ENCODE measurements at places on chromosomes 1 and 21.

GRCh38 chr1:233368106-233368788 is 40.7 kb downstream of the MAP3K21 start:
- DNase-seq = peak; percentile 23

GRCh38 chr1:11488966-11489625 is 10.1 kb downstream of the DISP3 start:
- no peak for DNase-seq

- peak; percentile 87 for DNase-seq
Observed at GRCh38 chr1:39047374-39048229, 21.5 kb downstream of the NDUFS5 start.

DNA sequence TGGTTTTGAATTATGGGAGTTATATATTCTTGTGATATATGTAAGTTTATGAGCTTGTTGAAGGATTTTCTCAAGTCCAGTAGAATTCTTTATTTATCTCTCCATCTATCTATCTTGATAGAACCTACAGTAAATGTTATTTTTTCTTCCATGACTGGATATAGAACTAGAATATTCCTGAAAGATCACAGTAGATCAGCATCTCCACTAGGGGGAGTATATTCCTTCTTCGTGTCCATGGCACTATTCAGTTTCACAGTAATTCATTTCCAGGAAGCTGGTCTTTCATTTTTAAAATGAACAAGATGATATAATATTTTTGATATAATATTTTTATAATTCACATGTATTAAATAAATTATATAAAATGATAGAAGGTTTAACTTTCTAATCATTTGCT is 18.8 kb downstream of the TMPRSS15 start:
- no peak for DNase-seq

DNA sequence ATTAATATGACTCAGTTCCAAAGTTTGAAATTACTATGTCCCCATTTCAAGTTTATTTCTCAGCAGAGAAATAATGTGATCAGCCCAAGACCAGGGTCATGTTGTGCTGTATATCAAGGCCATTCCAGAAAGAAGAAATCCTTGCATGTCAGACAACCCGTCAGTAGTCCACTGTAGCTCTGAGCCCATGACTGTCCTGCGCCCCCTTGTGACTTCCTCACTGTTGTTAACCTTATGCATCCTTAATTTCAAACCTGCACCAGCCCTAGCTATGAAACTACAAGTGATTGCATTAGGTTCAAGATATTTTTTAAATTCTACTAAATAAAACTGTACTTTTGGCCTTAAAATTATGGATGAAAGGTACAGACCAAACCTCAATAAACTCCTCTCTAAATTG is 133.0 kb downstream of the LRRC7 start:
- DNase-seq = peak; percentile 9

GRCh38 chr1:2177946-2178538 is 16.5 kb downstream of the FAAP20 start:
- DNase-seq = no peak

- no peak for DNase-seq
Observed at GRCh38 chr1:200901350-200901749, 6.7 kb downstream of the INAVA start.

- DNase-seq = peak; percentile 21
Observed at GRCh38 chr1:203144661-203145060, 17.1 kb downstream of the ADORA1 start.

GRCh38 chr1:210400043-210400840 is 71.5 kb downstream of the HHAT start:
- DNase-seq = peak; percentile 73

DNA sequence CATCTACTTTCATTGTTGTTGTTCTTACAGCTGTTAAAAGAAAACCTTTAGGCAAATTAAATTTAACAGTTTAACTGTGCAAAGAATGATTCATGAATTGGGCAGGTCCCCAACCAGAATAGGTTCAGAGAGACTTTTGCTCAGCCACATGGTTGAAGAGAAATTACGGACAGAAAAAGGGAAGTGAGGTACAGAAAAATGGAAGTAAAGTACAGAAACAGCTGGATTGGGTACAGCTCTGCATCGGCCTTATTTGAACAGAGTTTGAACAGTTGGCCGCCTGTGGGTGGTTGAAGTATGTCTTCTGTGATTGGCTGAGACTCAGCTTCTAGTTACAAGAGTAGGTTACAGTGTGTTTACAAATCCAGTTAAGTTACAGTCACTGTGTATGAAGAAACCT is 210.1 kb downstream of the FGGY start:
- DNase-seq = peak; percentile 80

- no peak for DNase-seq
Observed at GRCh38 chr1:116579259-116579875, 8.5 kb upstream of the CD58 start.

GRCh38 chr21:39576518-39577128 is 36.1 kb upstream of the B3GALT5 start:
- no peak for DNase-seq

DNA sequence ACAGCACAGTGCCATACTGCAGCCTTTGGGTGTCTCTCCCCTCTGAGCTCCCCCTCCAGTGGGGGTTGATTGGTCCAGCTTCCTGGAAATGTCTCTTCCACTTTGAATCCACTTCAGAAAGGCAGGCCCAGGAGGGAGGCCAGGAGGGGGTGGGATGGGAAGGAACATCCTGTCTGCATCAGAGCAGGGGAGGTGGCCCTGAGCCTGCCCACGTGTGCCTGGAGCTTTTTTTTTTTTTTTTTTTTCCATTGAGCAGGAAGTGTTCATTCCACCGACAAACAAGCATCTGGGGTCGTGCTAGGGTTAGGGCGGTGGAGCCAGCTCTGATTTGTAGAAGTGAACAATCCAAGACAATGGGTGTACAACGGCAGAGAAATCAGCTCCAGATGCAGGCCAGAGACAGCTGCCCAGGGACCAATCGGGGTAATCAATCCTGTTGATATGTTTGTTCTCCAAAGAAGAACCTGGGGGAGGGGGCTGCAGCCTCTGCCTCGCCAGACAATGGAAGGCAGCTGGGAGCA is 93.3 kb downstream of the SSBP3 start:
- peak; percentile 82 for DNase-seq

- DNase-seq = no peak
Observed at GRCh38 chr1:119655154-119655553, 7.1 kb upstream of the ZNF697 start.

- DNase-seq = no peak
Observed at GRCh38 chr1:108533351-108534083, 26.4 kb upstream of the EEIG2 start.

GRCh38 chr1:229344139-229344538 is 1.3 kb upstream of the CCSAP start:
- no peak for DNase-seq

DNA sequence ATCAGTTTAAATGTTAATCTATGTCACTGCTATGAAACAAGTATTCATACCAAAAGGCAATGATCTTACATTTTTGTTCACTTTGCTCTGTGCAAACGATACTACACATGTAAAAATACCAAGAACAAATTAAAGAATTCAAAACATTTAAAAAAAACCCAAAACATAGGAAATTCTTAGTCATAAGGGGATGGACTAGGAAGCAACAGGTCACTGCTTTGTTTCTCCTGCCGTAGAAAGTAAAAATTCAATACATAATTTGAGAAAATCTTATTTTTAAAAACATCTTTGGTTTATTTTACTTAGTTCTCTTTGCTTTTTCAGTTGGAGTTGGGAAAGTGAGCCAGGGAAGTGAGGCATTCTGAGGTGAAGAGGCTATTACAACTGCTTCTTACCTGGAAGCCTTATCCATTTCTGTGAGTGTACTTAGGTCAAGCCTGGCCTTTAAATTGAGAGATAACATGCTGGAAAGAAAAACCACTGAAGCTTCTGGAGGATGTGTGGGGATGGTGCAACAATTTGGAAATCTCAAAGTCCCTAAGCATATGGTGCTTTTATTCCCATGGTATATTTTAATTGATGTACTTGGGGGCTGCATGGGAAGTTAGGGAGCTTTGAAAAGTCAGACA is 183.5 kb downstream of the CDC42BPA start:
- DNase-seq = no peak

DNA sequence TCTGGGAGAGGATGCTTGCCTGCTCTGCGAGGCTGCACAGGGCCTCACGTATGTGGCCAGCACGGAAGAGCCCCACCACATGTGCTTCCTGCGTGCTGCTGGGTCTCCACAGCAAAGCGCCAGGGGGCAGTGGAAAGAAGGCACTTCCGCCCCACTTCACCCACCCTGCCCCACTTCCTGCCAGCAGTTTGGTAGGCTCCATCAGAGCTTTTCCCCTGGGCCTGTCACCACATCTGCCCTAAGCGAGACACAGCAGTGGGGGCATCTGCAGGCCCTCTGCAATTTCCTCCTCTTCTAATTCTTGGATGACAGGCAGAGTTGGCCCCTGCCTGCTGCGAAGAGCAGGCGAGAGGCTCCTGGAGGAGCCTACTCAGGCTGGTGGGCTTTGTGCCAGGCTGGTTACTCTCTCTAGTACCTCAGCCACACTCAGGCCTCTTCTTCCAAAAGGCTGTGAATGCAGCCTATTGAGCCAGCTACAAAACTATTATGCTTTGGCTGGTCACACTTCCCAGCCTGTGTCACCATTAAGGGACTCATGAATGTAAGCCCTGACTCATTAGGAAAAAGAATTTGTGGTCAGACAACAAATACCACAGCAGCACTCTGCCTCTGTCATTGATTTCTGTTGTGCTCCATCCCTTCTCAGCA is 25.0 kb downstream of the CD244 start:
- DNase-seq = peak; percentile 33

GRCh38 chr1:81471255-81471654 is 329.5 kb upstream of the ADGRL2 start:
- no peak for DNase-seq

GRCh38 chr21:40333731-40334130 is 466.5 kb downstream of the PCP4 start:
- no peak for DNase-seq

DNA sequence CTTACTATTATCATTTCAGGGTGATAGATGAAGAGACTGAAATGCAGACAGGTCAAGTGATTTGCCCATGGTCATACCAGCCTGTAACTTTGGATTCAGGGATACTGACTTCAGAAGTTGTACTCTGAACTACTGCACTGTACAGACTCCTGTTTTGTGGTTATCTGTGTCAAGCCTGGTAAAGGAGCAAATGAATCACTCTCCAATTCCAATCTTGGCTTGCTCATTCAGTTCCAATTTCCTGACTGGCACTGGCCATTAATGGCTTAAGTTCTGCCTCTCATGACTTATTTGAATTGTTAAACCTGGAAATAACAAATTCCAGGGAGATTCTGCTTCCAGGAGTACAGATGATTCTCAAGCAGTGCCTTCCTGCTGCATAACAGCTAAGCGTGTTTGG is 45.4 kb upstream of the PLD5 start:
- no peak for DNase-seq

DNA sequence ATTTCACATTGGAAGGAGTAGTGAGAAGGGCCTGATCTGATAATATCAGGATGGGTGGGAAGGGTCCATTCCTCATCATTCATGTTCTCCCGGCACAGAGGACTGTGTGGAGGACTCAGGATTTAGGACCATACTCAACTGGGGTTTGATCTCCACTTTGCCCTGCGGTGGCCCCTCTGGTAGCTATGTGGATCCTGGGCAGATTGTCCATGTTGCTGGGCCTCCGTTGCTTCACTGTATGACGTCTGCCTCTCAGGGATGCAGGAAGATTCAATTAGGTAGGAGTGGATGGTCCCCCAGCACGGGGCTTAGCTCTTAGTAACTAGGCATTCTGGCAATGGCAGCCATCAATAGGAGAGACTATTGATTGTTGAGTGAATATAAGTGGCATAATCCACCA is 2.3 kb downstream of the ETS2 start:
- no peak for DNase-seq

DNA sequence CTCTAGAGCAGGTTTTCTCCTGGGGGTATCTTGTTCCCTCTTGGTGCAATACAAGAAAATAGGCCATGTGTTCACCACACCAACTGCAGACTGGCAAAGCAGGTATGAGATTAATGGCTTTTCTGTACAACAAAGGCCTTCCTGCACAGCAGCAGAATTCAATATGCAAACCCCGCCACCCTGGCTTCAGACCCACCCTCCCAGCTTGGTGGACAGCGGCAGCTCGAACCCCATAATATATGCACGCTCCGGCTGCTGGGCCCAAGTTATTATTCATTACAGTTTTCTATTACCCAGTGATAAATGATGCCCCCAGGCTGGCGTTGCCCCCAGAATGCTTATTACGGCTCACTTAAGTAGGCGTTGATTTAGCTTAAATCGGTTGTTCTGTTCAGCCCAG is 144.2 kb downstream of the RRAGC start:
- DNase-seq = no peak

- DNase-seq = no peak
Observed at GRCh38 chr1:214141486-214141885, 139.5 kb upstream of the SMYD2 start.

DNA sequence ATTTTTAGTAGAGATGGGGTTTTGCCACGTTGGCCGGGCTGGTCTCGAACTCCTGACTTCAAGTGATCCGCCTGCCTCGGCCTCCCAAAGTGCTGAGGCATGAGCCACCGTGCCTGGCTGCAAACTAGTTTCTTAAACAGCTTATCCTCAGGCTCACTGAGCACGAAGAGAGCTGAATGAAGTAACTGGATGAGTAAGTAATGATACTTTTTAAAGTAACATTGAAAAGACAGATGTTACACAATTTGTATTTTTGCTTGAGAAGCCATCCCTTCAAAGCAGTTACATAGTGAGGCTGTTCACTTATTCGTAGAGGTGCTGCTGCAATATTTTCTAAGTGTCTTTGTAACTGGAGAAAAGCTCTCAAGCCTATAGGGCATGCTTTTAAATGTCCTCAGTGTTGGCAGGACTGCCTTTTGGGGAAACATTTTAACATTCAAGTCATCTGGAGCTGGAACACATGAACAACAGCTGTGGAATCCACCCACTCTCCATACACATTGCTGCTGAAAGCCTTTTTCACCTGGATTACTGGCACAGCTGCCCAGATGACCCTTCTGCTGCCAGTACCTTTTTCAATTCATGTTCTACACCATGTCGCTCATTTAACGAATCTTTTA is 2.7 kb upstream of the YBX1 start:
- peak; percentile 88 for DNase-seq

DNA sequence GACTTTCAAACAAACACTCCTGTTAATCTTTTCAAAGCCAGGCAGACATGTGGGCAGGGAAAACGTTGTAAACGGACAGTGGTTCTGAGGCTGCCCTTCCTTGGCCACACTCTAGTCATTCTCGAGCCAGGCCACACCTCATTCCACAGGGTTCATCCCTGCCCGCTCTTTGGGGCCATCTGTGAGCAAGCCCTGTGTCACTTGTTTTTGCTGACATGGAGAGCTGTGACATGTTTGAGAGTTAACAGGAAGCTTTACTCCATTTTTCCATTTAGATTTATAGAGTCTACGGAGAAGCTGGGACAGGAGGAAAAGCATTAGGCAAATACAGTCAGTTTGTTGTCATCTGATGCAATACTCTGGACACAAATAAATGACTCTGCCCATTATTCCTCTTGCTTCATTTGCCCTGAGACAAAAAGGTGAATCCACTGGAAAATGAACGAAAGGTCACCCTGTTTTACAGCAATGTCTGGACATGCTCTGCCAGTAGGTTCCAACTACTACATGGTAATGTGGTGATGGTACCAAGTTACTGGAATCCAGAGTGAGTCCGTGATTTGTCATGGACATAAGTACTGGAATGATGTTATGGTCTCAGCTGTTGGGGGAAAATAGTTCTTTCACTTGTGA is 126.9 kb downstream of the CLIC6 start:
- peak; percentile 80 for DNase-seq

GRCh38 chr1:53110370-53111072 is 31.9 kb downstream of the SLC1A7 start:
- peak; percentile 74 for DNase-seq

- peak; percentile 28 for DNase-seq
Observed at GRCh38 chr1:118160806-118161205, 24.2 kb downstream of the SPAG17 start.

- no peak for DNase-seq
Observed at GRCh38 chr1:229870381-229870780, 196.7 kb upstream of the GALNT2 start.

All from AG10803 (cell line).